ENCODE measurements at places on chromosomes 5 and 9.

GRCh38 chr5:88877826-88878225 lies 5.2 kb downstream of the MEF2C start:
- DNase-seq = no peak

DNA sequence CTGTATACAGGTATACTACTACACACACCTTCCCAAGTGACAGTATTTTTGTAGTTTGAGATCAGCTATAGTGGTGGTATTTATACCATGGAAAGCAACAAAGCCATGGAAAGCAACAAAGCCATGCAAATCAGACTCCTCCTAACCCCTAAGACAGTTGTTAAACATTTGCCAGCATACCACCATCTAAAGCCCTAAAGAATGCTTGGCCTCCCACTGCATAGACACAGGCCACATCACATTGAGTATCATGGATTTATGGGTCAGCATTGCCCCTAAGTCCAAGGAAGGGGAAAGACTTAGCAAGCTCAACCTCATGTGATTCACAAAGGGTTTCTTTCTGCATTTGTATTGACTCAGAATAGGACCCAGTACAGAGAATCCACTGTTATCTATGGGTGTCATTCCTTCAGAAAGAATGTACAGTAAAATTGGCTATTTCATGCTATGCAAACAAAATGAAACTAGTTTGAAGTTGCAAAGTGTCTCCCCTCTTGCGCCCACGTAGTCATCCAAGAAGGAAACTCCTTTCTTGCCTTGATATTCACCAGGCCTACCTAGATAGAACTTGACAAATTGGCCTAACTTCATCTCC lies 70.4 kb upstream of the IQGAP2 start:
- no peak for DNase-seq

GRCh38 chr5:476102-476813 lies 33.3 kb downstream of the EXOC3 start:
- DNase-seq = no peak

- no peak for DNase-seq
Observed at GRCh38 chr5:140130949-140131733, 5.4 kb downstream of the IGIP start.

GRCh38 chr9:99345942-99346341 lies 123.9 kb downstream of the SEC61B start:
- no peak for DNase-seq

- DNase-seq = no peak
Observed at GRCh38 chr9:19151425-19152159, 24.3 kb upstream of the PLIN2 start.

DNA sequence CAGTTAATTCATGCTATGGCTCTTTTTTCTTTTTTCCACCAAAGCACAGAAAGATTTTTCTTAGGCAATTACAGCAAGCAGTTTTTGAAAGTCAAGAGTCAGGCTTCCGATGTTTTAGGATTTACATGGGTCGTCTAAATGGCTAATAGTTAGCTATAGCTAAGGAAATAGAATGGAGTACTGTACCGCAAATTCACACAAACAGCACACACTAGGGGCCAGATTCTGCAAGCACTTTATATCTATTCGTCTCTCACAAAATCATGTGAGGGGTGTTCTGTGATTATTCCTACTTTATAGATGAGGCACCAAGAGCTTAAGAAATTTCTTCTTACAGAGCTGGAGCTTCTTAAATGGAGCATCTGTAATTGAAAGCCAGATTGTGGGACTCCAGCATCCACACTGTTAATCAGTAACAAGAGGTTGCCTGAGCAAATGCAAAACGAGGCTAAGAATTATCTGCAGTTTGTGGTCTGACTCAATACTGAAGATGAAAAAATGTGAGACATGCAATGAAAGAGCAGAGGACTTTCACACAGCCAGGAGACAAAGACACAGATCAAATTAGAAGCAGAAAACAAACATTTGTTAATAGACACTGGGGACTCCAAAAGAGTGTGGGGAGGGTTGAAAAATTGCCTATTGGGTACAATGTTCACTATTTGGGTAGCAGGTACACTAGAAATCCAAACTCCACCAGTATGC lies 62.7 kb upstream of the CTXN3 start:
- DNase-seq = no peak

DNA sequence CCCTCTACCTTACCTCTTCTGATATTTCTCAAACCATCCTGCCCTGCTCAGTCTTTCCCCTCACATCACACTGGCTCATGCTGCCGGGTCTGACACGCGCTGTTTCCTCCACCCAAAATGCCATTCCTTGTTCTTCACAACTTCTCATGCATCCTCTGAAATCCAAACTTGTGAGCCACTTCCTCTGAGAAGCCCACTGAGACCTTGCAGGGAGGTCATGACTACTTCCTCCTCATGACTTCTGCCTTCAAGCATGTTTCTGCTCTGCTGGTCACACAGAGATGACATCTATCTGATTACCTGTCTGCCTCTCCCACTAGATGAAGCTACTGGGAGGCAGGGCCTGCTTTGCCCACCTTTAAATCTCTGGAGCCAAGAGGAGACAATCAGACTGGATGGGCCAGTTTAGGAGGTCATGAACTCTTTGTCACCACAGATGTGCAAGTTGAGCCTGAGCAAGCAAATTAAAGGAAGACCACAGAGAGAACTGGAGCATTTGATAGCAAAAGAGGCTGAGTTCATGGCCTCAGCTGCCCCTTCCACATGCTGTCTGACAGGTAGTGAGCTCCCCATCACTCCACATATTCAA lies 119.8 kb upstream of the TBC1D2 start:
- no peak for DNase-seq

DNA sequence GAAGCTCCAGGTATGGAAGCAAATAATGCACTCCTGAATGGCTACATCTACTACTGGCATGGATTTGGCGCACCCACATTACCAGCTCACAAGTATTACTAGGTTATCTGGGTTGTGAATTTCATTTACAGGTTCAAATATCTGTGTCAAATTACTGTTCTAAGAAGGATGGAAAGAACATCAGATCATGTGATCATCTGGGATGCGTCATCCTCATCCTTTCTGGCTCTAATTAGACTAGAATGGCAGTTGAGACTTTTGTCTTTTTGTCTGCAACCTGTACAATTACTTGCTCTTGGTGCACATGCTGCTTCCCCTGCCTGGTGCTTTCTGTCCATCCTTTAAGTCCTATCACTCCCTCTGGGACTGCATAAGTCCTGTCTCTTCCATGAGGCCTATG lies 64.1 kb downstream of the PJA2 start:
- DNase-seq = no peak

DNA sequence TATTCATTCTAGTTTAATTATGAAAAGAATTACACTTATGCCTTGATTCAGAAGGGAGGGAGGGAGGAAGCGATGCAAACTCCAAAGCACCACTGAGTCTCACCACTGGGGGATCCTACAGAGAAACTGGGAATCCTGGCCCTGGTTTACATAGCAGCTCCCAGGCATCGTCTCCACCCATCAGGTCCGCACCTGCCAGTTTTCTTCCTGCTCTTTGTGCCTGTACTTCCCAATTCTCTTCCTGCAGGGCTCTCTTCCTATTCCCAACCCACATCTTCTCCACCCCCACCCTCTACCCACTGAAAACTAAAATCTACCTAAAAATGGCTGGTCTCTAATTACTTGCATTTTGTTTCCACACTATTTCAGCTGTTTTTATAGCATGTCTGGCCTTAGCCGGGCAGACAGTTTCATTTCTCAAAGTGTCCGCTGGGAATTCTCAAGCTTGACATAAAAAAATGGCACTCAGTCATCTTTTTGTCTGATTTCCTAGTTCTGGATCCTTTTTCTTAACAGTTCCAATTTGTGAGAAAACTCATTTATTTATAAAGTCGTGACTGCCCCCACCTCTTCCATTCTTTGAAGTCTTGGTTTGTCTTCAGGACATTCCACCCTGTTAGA lies 1.6 kb upstream of the TNIP1 start:
- no peak for DNase-seq

- DNase-seq = no peak
Observed at GRCh38 chr5:124683917-124684555, 62.4 kb downstream of the ZNF608 start.

GRCh38 chr9:95626885-95627558 lies 110.3 kb upstream of the PTCH1 start:
- no peak for DNase-seq
